Stimulated activated CD4-positive, alpha-beta T cell treated with anti-CD3 and anti-CD28 coated beads, TNF-alpha, amount 100 ng/mL, for 4 hours (primary cell): ENCODE measurements at places on chromosomes 3 and 15.

GRCh38 chr3:9231937-9232336 lies 17.5 kb downstream of the SRGAP3 start:
- no peak for DNase-seq

DNA sequence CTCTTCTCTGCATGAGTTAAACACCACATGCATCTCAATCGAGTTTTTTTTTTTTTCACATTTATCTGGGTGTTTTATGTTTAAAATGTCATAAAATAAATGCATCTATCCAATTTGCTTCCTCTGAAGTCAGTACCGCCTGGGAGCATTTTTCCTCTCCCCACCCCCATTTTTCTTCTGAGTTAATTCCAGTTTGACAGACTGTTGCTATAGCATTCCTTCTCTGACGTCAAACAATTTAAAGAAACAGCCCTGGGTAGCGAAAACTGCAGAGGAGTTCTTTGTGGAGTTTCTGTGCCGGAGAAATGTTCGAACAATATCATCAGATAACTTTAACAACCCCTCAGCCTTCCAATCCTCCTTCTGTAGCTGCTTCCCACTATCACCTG lies 900 bp upstream of the GNB4 start:
- DNase-seq = no peak

DNA sequence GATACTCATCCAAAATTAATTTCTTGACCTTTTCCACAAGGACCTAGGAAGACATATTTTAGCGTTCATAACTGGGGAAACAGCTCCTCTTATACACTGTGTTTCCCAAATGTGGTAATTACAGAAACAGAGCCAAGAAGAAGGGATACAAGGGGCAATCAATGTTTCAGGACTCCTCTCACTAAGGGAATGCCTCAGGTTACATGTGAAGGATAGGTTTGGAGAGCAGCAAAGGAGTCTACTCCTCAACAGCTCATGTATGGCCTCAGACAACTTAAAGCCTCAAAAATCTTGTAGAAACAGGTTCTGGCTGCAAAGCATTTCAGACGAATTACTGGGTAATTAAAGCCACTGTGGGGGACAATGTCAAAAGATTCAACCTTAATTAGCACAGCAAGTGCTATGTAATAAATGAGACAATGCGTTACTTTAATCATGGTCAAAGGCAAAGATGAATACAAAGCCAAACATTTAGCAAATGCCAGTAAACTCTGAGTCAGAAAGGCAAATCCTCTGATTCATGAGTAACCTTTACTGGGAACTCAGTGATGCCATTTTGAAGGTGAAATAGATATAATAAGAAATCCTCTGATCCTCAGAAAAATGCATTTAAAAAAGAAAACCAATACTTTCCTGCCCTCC lies 1111.2 kb downstream of the TUSC7 start:
- DNase-seq = no peak

DNA sequence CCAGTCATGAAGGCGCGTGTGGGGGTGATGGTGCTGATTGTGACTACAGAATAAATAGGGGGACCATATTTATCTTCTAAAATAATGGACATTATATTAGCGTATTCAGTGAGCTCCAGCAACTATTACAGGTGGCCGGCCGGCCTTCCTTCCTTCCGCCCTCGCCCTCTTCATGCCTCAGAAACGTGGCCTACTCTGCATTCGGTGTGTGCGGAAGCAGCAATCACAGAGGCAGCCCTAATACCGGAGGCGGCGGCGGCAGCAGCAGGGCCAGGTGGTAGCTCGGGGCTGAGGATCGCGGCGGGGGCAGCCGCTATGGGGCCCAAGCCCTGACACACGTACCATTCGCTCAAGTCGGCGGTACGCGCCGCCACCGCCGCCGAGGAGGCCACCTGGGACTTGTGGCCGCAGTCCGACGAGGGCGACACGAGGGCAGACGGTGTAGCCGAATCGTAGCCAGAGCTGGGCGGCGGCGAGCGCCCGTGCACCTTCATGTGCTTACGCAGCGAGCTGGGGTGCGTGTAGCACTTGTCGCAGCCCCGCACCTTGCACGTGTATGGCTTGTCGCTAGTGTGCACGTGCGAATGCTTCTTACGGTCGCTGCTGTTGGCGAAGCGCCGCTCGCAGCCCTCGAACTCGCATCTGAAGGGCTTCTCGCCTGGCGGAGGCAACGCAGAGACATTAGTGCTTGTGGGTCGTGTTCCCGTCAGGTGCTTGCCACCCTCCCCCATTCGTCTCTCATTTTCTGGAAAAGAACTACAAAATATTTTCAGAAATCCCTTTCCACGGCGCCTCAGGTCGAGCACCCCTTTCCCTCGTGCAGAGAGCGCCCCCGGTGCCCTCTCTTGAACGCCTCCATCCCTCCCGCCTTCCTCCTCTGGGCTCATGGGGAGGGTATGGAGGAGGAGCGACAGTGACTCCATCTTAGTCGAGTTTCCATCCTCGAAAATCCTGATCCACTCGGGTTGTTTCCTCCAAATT lies 15.5 kb downstream of the ZIC4 start:
- DNase-seq = no peak

DNA sequence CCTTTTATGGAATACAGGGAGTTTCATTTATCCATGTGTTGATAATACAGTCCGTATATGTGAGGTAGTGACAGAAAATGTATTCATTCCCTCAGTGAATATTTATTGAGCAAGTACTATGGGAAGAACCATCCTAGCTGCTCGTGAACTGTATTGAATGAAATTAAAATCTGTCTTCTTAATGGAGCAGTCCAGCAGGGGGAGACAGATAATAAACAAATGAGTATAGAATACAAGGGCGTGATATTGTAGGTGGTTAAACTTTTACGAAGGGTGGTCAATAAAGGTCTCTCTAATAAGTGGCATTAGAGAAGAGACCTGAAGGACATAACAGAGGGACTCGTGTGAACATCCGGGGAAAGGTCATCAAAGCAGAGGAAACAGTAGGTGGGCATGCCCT lies 62.7 kb upstream of the OSTN start:
- DNase-seq = no peak

DNA sequence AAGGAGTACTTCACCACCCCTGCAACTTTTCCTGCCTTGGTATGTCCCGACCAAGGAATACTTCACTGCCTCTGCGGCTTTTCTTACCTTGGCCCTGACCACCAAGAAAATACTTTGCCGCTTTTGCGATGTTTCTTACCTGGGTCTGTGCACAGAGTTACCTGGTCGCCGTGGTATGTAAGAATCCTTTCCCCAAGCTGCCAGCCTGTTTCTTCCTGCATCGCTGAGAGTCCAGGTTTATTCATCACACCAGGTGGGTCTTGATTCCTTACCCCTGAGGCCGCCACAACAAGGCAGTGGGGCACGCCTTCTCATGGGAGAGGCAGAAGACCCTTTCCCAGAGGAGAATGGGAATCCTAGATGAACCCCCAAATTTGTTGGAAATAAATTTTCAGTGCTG lies 511.3 kb downstream of the EDEM1 start:
- no peak for DNase-seq

DNA sequence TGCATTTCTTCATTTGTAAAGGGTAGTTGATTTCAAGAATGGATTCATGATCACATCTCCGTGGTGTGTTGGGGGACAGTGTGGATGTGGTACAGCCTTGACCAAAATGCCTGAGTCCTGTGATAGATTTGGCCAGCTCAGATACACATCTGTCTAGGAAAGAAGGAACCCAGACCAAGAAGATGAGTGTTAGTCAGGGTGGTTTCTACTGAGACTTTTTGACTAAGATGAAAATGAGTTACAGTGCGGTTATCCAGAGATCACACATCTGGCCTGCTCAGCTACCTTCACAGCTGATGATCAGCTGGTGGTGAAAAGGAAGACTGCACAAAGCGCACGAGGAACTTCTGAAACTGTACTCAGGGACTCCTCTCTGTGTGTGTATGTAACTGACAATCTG lies 68.0 kb downstream of the FNDC3B start:
- no peak for DNase-seq

DNA sequence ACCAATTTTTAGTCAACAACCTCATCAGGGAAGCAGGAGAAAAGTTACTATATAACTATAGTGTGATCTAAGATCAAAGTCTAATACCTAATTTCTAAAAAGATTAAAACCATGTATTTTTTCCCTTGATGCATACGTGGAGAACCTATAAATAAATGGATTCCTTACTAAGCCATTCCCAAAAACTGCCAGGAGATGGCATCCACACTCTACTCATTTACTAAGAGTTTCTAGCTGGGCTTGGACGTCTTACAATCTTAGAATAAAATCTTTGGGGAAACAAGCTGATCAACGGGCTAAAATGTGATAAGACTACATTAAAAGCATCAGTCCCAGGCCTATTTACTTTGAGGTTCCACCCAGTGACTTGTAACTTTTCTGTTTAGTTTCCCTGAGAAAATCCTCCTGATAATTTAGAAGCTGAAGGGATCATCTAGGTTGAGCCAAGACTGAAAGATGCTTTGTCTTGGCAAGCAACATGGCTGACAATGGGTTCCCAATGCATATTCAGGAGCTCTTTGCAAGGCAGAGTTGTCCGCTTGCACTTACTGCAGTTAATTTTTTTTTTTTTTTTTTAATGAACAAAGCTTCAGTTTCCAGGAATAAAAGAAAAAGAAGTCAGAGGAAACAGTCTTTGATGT lies 85.5 kb upstream of the FGF12 start:
- DNase-seq = no peak

DNA sequence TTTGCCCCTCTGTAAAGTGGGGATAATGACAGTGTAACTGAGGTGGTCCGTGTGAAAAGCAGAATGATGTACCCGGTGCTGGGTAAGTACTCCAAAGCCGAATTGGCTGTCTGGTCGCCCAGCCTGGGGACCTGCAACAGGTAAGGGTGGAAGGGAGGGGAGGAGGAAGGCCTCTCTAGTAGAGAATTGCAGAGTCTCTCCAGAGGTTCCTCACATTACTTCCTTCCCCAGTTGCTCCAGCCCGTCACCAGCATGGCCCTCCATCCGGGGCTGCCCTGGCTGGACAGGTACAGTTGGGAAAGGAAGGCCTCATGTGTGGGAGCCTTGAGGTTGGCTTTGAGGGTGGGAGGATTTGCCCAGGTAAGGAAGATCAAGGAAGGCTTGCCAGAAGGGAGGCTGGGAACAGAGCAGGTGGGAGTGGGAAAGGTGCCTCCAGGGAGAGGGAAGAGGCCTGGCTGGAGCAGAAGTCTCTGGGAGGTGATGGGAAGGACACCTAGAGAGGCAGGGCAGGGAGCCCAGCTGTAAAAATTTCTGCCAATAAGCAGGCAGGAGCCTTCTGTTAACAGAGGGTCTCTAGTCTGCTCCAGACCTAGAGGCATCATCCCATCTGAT lies 1.7 kb upstream of the PSTPIP1 start:
- DNase-seq = no peak

DNA sequence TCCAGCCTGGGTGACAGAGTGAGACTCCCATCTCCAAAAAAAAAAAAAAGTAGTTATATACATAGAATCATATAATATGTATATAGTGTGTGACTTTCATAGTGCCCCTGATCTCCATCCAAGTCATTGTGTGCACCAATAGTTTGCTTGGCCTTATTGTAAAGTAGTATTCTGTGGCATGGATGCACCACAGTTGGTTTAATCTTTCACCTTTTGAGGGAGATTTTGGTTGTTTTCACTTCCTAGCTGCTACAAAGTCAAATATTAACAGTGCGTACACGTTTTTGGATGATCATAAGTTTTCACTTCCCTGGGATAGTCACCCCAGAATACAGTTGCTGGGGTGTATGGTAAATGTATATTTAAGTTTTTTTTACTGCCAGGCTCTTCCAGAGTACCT lies 162.8 kb downstream of the PTPRG start:
- no peak for DNase-seq

GRCh38 chr3:120093911-120094775 lies at the start of gene GSK3B:
Gene GSK3B (minus strand): TSS chr3:120094447. CDS start chr3:120093434, 1,013 bp downstream.
- peak; percentile 97 for DNase-seq

DNA sequence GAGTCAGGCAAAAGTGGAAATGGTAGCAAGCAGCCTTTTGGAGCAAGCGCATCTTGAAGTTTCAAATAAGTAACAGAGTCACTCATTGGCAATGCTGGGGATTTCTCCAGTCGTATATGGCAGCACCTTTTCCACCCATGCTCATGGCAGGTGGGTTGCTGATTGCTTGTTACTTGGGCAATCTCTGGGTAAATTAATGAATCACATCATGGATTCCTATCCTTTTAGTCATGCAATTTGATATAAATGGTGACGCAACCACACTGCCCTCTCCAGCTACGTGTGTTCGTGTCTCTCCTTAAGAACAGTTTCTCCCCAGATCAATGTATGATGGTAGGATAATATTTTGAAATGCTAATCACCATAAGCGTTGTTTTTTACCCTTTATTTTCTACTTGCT lies 339.9 kb upstream of the KCNH8 start:
- no peak for DNase-seq

DNA sequence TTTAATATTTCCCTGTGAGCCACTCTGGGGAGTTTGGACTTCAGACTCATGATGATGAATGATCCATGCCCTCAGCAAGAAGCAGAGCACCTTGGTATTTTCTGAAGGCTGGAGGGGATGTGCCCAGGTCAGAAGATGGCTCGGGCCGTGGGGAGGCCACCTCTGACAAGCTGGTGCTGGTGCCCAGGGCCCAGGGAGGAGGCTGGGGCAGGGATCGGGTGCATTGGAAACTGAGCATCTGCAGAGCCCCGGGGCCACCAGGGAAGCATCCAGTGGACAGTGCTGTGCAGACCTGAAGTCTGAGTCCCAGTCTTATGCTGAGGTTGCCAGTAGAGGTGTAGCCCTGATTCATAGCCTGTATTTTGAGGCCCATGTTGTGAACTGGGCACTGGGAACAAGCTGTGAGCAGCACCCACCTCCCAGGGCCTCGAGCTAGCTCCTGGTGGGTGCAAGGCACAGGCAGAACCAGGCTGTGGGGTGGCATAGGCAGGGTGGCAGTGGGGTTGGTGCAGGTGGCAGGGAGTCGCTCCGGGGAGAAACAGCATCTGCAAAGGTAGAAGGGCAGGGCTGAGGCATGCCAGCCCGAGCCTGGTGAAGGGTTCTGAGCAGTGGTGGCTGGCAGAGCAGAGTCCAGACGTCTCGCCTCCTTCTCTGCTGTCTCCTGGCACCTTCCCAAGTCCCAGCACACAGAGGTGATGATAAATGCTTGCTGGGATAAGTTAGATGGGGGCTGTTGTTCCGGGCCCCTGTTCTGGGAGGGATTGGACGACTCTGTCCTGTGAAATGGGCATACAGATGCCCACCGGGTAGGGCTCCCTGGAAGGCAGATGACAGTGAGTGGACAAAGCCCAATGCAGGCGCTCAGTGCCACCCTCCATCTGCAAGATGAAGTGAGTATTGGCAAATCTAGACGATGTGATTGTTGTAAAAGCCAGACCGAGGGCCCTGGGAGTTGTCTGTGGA lies 10.6 kb downstream of the DNAJB8 start:
- no peak for DNase-seq

DNA sequence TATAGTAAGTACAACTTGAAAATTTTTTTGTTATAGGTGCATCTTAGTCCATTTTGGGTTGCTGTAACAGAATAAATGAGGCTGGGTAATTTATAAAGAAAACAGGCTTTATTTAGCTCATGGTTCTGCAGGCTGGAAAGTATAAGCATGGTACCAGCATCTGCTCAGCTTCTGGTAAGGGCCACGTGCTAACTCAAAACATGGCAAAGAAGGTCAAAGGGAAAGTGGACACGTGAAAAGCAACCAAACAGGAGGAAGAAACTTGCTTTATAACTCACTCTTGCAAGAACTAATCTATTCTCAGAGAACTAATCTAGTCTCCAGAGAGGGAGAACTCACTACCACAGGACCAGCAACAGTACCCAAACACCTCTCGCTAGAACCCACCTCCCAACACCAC lies 9.1 kb downstream of the HDGFL3 start:
- DNase-seq = no peak

GRCh38 chr15:100602823-100603393 lies 519 bp downstream of the ASB7 start:
- DNase-seq = no peak
